ENCODE measurements at places on chromosomes 13 and 19.

DNA sequence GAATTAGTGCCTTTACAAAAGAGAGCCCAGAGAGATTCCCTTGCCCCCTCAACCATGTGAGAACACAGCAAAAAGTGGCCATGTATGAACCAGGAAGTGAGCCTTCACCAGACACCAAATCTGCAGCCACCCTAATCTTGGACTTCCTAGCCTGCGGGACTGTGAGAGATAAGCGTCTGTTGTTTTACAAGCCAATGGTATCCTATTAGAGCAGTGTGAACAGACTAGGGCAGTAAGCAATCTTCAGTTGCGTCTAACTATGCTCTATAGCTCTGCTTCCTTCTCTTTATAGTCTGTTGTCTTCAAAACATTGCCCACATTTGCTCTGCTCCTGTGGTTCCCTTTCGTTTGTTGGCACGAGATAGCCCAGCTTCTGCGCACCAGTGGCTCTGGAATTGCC lies 109.5 kb upstream of the FNDC3A start:
- DNase-seq, result no peak

DNA sequence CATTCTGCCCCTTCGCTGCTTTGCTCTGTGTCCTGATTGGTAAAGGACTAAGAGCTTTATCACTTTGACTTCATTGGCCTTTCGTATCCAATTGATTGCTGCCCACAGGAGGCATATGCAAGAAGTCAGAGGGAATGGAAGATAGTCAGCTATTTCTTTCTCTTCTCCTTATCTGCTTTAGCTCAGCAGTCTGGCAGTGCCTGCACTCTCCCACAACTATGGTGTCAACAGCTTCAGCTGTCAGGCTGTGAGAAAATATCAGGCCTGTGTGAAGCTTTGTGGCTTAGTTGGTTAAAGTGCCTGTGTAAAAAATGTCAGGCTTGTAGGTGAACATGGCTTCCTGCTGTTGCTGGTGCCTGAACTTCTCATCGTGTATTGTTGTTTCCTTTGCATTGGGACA lies 243.0 kb downstream of the PCDH17 start:
- DNase-seq, result no peak

DNA sequence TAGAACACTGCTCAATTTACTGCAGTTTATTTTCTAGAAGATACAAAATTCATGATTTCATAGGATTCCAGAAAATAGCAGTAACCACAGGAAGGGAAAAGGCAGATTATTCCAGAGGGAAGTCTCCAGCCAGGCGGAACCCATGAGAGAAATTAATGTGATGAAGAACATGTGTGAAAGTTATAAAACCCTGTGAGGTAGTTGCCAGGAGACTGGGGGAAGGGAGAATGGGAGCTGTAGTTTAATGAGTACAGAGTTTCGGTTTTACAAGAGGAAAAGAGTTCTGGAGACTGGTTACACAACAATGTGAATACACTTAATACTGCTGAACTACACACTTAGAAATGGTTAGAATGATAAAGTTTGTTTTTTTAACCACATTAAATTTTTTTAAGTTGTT lies 14.2 kb upstream of the PDX1 start:
- DNase-seq, result no peak

GRCh38 chr13:63517371-63517770 lies 2101.7 kb upstream of the PCDH20 start:
- peak; percentile 95 for DNase-seq
